ENCODE measurements at places on chromosomes 7 and 10.

GRCh38 chr7:133330085-133330484 is 77.2 kb downstream of the EXOC4 start:
- DNase-seq, result no peak

DNA sequence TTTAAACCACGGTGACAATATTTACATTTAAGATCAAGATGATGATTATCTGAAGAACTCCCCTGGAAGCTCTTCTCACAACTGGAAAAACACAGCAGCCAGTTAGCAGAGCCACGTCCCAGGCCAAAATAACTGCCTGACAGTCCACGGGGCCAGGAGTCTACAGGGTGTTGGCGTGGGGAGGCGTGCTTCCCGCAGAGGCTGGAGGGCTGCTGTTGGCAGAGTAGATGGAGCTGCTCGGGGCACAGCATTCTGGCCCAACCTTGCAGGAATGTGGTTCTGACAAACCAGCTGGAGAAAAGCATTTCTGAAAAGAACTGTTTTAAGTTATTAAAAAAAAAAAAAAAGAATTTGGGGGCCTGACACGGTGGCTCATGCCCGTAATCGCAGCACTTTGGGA is 177.9 kb downstream of the EBF3 start:
- no peak for DNase-seq

GRCh38 chr7:31368620-31369019 is 28.1 kb upstream of the NEUROD6 start:
- no peak for DNase-seq

DNA sequence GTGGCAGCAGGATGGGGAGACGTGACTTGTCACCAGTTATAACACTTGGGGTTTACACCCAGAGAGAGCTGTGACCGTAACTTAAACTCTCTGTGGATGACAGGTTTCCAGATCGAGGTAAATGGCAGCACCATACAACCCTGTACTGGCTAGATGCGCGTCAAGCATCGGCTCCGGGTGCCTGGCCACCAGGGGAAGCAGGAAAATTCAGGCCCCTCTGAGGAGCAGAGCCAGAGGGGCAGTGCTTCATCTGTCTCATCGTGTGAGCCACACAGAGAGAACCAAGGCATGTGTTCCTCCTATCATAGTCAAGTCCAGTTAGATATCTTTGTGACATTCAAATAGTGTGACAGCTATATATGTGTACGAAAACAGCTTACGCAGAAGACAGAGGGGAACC is 652.2 kb upstream of the FOXK1 start:
- no peak for DNase-seq

GRCh38 chr10:47147186-47147585 is 152.8 kb upstream of the GDF10 start:
- DNase-seq, result no peak

DNA sequence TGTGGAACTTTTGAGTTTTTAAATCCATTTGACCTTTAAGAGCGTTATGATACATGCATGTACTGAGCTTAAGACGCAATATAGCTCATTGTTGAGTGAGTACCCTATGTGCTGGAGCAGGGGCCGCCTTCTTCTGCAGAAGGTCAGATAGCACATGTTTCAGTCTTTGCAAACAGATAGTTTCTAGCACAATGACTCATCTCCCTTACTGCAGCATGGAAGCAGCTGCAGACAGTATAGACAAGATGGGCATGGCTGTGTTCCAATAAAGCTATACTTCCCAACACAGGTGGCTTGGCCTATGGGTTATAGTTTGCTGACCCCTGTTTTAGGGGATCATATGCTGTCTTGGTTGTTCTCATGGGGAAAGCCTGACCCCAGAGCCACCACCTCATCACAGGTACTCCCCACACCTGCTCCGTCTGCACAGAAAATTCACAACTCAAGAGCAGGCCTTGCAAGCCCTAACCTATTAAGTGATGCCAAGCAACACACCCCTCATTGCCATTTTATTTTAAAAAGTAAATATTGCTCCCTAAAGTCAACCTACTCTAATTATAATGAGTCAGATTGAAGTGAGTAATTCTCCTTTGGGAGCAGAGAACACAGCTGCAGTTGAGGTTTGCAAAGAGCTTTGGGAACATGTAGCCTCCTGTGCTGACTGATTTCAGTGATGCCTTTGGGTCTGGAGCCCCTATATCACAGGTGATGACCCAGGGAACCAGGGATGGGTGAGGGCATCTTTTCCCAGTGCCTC is 330.1 kb downstream of the PAXIP1 start:
- DNase-seq, result no peak

GRCh38 chr10:547591-548081 is 141.8 kb downstream of the DIP2C start:
- no peak for DNase-seq

DNA sequence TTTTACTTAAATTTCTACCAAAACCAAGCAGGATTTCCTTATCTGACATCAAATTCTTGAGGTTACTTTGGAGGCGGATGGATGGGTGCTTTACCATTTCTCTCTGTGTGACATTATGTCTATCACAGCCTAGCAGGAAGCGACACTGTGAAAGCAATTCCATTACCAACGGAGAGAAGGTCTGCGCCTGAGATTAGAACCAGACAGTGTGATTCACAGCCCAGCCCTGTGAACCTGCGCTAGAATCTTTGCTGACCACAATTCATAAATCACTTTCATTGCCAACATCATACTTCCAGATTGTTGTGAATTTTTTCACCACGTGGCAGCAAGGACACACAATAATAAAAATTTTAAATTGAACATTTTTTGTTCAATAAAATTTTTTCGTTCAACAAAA is 126.5 kb downstream of the CUBN start:
- DNase-seq, result peak; percentile 89

GRCh38 chr7:6284461-6285360 is 12.3 kb upstream of the CYTH3 start:
- no peak for DNase-seq

DNA sequence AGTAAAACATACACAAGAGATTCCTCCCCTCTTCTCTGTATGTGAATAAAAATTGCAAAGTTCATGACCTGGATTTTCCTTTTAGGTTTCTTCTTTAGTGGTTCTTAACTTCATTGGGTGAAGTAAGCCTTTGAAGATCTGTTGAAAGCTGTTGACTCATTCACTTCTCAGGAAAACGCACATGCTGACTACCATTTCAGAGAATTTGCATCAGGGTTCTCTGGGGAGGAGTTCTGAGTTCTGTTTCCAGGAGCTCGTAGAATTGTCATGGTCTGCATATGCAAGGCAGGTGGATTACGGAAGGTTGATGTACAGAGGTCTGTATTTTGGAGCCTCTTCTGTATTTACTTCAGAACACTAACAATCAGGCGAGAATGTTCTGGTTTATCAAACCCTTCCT is 962 bp upstream of the SLC26A4 start:
- DNase-seq, result peak; percentile 52

DNA sequence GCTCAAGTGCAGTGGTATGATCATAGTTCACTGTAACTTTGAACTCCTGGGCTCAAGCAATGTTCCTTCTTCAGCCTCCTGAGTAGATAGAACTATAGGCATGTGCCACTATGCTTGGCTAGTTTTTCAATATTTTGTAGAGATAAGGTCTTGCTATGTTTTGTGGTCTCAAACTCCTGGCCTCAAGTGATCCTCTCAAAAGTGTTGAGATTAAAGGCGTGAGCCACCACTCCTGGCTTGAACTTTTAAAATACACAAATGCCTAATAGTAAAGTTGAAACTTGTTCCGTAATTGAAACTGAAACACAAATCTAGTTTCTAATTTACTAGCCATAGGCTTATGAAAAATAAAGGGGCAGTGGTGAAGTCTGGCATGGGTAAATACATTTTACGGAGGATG is 65.7 kb downstream of the AP3M1 start:
- DNase-seq, result no peak

All from GM04504 (cell line).